WTC11 (cell line): ENCODE measurements at places on chromosomes 7 and 10. TPM values are rescaled to one million over a fixed set of nuclear protein-coding genes. Genes with fewer than 3 reads are reported as not detected.

The CAV1 gene
- 10.9 to 19.7 TPM (median 11.5 TPM) in 3 replicates for total RNA-seq

GRCh38 chr10:17375936-17376584 is 78.3 kb downstream of the ST8SIA6 start:
- no peak overlapping the region for H3K4me3 ChIP-seq
- no peaks in the 10 kb centered on the region; the same call in 1 of the 2 replicates for H3K27me3 ChIP-seq
- peaks cover 32% of the 10 kb centered on the region for H3K4me1 ChIP-seq
- DNase-seq, result peak; percentile 80

- H3K36me3 ChIP-seq, result peaks cover 5% of the 10 kb centered on the region
- peak; percentile 16 for DNase-seq
- H3K4me1 ChIP-seq, result peaks cover 34% of the 10 kb centered on the region
- H3K4me3 ChIP-seq, result peak overlapping the region; percentile 74
These were observed 884 bp downstream of the ICA1 start for GRCh38 chr7:8260871-8261694.

The HEPACAM2 gene
- total RNA-seq, result 0.18 TPM in 1 of 3 replicates, not detected in the others

DNA sequence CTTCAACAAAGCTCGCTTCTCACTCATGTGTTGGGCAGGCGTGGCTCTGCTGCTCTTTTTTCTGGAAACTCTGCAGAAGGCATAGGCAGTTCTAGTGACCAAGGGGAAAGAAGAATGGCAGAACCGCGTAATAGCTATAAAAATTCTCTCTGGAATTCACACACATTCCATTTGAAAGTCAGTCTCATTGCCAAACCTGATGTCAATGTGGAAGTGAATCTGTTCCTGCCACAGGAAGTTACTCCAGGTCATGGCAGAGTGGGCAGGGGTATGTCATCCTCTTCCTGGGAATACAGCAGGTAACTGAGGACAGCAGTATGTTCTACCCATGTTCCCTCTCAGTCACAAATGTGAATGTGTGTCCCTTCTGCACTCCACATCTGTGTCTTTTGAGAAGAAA is 8.2 kb upstream of the PAXIP1 start:
- no peaks in the 10 kb centered on the region for H3K36me3 ChIP-seq
- H3K4me3 ChIP-seq, result no peak overlapping the region
- no peak overlapping the region for H3K27ac ChIP-seq

The OR2A42 gene
- 0.20 to 0.37 TPM (median 0.27 TPM) in 3 replicates for total RNA-seq

The EIF5AL1 gene
- 0.17 to 0.23 TPM (median 0.21 TPM) in 3 replicates for total RNA-seq
